ENCODE measurements at places on chromosomes 5 and 9.

DNA sequence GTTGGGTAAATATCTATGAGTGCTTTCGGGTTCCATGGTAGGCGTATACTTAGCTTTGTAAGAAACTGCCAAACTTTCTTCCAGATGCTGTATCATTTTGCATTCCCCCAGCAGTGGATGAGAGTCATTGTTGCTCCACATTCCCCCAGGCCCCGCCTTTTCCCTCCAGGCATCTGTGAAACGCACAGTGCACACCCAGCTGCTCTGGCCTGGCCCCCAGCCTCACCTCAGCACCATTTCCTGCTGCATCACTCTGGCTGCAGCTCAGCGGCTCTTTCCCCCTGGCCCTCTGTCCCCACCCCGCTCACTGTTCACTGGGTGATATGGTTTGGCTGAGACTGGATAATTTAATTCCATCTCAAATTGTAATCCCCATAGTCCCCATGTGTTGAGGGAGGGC, 76.6 kb upstream of the SPTLC1 start:
- no peak for DNase-seq

DNA sequence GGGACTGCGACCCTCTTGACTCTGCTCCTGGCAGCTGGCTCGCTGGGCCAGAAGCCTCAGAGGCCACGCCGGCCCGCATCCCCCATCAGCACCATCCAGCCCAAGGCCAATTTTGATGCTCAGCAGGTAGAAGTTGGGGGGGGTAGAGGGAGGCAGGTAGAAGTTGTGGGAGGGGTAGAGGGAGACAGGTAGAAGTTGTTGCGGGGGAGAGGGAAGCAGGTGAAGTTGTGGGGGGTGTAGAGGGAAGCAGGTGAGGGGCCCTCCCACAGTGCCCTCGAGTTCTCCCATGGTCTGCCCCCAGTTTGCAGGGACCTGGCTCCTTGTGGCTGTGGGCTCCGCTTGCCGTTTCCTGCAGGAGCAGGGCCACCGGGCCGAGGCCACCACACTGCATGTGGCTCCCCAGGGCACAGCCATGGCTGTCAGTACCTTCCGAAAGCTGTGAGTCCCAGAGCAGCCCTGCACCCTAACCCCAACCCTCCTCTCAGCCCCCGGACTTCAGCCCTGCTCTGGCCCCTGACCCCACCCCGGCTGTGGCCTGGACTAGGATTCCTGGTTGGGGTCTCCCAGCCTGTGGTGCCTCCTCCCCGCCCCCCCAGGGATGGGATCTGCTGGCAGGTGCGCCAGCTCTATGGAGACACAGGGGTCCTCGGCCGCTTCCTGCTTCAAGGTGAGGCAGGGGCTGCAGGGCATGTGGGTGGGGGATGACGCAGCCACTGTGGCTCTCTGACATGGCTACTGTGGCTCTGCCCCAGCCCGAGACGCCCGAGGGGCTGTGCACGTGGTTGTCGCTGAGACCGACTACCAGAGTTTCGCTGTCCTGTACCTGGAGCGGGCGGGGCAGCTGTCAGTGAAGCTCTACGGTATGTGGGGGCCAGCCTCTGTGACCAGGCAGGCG, 537 bp downstream of the C8G start:
- no peak for DNase-seq

DNA sequence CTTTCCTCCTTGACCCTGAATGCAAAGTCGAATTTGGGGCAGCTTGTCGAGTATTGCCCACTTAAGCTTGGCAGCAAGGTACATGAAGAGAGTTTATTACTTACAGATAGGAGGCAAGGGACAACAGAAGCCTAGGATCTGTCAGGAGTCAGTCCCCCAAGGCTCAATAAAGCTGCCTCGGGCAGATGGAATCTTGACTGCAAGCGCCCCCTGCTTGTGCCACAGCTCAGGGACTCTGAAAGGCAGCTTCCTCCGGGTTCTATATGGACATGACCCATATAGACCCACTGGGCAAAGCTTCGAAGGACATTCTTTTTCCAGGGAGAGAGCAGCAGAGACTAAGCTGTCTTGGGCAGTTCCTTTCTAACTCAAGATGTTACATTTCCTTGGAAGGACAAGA, 971.5 kb downstream of the EFNA5 start:
- no peak for DNase-seq

GRCh38 chr5:44783634-44784315, 25.0 kb upstream of the MRPS30 start:
- no peak for DNase-seq

Data from upper lobe of left lung (tissue), 6 donors.